MV-4-11 (cell line): ENCODE measurements at places on chromosomes 16 and 17.
A peak's percentile ranks its signal among the peaks of the same experiment; 100 is the strongest.

DNA sequence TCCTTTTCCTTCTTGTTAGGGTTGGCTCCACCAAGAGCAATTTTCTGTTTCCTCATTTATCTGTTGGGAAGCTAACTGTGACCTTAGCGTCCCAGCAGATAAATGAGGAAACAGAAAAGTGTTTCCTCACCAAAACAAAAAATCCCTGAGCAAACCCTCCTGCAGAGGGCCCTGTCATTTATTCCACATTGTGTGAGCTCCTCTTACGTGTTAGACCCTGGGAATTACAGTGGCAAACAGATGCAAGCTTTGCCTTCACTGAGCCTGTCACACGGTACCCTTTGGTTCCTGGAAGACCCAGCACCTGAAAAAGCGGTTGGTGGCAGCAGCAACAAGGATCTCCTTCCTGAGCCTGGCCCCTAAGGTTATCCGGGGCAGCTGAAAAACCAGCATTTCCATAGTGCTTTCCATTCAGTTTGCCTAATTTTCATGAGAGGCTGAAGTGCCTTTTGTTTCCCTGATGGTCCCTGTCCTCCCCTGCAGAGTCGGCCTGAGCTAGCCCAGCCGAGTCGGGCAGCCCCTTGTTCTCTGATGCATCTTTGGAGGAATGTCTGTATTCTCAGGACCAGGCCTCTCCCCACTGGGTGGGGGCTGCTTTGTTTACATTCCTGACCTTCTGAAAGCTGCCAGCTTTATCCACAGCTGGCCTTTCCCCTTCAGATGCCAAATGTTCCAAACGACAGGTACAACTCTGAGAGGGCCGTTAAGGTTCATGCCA lies 34.7 kb downstream of the YPEL2 start:
- peak; percentile 62 for DNase-seq

DNA sequence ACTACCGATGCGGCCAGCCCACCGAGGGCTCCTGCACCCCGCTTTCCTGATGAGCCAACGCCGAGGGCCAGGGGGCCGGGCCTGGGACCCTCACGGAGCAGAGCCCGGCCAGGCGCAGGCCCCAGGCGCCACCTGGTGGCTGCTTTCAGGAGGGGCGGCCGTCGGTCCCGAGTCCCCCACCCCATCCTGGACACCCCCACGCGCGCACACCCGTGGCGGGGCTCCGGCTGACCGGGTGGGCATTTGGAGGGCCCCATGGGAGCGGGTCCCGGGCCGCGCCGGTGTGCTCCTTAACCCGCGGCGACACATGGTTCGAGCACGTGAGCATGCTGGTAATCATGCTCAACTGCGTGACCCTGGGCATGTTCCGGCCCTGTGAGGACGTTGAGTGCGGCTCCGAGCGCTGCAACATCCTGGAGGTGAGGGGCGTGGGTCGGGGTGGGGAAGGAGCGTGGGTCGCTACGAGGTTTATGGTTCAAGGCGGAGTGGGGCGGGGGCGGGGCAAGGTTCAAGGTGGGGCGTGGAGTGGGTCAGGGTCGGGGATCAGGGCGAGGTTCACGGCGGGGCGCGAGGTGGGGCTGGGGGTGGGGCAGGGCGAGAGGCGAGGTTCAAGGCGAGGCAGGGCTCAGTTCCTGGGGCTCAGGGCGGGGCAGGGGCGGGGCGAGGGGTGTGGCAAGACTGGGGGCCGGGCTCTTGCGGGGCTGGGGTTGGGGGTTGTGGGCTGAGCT lies 30.2 kb downstream of the TPSG1 start:
- DNase-seq: no peak

DNA sequence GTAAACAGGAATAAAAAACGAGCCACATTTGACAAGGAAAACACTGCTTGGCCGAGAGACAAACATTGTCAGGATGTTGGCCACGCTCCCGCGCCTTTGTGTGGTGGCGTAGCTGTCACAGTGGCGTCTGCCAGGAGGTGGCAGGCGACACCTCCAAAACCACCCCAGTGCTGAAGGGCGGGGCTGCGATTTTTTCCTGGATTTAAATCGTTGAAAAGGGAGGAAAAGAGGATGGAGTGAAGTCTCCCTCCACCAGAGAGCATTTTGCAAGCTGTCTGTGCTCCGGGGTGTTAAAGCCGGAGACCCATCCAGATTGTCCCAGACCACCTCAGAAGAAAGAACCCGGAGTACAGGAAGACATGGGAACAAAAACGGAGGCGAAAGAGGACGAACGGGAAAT lies 12.7 kb downstream of the MRM3 start:
- DNase-seq: peak; percentile 48

DNA sequence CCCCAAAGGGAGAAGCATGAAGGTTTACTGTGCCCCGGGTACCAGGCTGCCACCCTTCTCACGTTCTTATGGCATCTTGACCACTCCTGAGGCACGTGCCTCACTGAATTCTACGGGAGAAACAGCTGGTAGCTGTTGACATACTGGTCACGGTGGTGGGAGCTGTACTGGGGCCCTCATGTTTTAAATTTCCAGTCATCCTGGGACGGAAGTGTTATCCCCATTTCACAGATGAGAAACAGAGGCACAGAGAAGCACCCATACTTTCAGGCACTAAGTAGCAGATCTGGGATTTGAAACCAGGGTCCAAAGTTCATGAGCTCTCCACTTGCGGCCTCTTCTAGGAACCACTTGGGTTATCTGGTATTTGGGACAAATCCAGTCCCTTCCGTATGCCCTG lies 26.3 kb upstream of the DOC2B start:
- no peak for DNase-seq

GRCh38 chr17:72465191-72466024 lies 344.6 kb downstream of the SOX9 start:
- no peak for DNase-seq

DNA sequence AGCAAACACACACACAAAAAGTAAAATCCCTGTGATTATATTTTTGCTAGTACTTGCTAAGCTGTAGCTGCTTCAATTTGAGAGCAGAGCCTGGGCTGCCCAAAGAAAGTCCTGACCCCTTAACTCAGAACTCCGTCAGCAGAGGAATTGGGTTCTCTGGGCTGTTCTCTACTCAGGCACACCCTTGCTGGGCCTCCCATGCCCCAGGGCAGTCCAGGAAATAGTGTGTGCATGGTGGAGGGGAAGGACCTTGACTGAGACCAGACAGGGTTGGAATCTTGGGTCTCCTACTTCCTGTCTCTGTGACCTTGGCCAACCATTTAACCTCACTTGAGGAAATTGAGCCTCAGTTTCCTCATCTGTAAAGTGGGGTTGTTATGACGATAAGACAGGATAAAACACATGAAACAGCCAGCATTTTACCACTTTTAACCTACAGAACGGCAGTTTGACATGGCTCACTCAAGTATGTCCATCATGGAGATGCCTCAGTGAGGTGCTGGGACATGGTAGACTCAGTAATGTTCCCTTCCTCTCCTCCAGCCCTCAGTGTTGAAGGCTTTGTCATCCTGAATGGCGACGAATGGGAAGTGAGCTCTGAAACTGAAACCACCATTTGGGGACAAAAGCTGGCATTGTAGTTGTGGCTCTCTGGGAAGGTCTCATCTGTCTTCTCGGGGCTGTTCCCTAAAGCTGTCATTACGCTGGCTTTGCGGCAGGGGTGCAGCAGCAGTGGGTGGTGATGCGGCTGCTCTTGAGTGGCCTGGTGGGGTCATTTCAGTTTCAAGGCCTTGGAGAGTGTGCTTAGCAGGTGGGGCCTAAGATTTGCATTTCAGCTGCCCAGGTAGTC lies 74.9 kb downstream of the CMIP start:
- peak; percentile 97 for DNase-seq

DNA sequence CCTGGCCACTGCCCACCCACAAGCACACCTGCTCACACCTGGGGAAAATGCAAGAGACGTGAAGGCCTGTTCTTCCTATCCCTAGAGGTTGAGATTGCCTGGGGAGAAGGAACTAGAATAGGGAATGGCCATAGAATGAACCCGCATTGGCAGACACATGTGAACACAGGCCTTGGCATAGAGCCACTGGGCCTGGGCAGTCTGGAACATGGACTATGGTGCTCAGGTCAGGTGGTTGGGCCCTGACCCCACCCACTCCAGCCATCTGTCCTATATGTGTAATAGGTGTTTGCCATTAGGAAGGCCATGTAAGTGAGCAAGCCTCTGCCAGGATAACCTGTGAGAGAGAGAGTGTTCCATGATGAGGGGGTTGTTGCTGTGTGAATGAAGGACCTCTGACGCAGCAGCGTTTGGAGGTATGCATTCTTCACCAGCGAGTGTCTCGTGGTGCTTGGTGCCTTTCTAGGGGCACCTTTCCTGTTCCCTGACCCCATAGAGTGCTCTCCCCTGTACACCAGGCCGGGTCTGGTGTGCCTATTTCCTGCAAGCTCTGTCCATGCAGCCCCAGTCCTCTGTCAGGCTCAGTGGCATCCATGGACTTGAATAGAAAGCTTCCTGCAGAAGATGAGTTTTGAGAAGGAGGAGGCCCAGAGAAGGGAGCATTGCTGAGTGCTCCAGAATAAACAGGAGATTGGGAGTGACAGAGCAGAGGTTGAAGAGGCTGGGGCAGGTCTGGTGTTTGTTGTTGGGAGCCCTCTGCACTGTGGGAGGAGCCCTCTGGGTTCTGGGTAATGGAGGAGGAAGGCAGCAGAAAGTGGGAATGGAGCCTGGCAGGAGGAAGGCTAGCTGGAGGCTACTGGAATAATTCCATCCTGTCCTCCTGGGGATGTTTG lies 15.6 kb downstream of the CTRL start:
- no peak for DNase-seq

DNA sequence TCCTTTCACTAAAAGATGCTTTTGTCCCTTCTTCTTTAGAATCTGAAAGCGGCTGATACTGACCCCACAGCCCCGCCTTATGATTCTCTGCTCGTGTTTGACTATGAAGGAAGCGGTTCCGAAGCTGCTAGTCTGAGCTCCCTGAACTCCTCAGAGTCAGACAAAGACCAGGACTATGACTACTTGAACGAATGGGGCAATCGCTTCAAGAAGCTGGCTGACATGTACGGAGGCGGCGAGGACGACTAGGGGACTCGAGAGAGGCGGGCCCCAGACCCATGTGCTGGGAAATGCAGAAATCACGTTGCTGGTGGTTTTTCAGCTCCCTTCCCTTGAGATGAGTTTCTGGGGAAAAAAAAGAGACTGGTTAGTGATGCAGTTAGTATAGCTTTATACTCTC lies 10.1 kb upstream of the TANGO6 start:
- DNase-seq: no peak

- peak; percentile 14 for DNase-seq
Measured at GRCh38 chr16:84088695-84089395, 27.9 kb downstream of the MBTPS1 start.

DNA sequence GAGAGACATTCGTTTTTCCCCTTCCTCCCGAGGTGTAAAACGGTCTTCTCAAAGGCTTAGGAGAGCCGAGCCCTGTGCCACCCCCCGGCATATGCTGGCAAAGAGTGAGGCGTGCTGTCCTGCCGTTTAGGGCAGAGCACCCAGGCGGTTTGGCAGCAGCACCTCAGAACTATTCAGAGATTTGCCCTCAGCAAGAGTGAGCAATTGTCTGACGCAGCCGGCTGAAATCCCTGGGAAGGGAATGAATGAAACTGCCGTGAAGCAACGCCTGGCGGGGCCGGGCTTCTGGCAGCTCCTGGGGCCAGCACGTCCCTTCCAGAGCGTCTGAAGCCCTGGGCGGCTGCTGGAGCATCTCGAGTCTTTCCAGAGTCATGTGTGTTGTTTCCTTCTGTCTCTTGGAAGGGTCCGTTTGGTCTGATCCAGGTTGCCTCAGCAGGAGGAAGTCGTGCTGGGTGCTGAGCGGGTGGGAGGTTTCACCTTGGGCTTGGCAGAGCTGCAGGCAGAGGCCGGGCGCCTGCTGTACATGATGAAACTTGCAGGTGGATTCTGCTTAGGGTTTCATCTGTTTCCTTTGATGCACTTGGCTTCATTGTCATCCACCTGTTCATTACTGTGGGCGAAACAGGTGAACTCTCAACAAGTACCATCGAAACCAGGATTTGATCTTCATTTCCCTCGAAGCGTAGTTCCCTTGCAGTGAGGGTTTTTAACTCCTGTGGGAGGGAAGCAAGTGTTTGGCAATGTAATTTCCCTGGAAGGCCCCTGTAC lies 35.4 kb downstream of the TBCD start:
- no peak for DNase-seq

- DNase-seq: no peak
Measured at GRCh38 chr17:55830699-55831471, 80.0 kb downstream of the PCTP start.

DNA sequence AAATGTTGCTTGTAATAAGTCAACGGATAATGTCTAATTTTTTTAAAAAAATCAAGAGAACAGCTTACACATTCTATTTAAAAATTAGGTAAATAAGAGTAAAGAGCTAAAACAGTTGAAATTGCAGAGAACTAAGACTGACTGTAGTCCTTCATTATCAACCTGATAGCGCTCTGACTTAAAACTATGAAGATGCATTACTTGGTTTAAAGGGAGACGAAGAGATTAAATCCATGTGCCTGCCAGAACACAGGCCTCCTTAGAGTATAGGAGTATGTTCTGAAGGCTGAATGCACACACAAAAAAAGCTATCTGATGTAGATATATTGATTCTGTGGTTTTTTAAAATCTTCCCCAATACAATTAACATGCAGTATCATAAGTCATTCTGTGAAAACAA lies 28.5 kb downstream of the GLG1 start:
- DNase-seq: no peak

- DNase-seq: no peak
Measured at GRCh38 chr17:79659376-79659775, 48.5 kb upstream of the RBFOX3 start.

GRCh38 chr16:27547134-27547533 lies 2.6 kb downstream of the GTF3C1 start:
- DNase-seq: peak; percentile 65

DNA sequence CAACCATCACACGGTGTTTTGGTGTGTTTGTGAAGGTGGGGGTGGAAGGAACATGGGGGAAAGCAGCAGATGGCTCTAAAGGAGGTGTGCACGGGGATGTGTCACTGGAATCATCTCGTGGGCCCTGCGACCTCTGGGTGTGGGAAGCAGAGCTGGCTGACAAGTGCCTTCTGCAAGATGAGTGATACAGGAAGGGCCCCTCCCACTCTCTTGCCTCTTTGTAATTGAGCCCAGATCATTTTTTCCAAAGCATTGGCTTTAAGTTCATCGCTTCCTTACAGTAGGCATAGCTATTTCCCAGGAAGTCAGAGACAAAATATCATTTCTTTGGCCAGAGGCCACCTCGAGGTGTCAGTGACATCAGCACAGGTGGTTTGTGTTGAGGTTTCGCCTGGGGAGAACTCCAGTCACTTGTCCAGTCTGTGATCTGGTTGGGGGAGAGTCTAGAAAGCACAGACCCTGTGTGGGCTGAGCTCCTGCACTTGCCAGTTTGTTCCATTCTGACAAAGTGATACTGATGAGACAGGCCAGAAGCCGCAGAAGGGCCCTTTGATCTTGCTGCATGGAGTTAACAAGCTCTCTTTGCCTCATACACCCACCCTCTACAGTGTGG lies 20.6 kb upstream of the SNTB2 start:
- no peak for DNase-seq

GRCh38 chr17:44892250-44892649 lies 7.0 kb downstream of the EFTUD2 start:
- no peak for DNase-seq
